Amniotic epithelial cell (primary cell): ENCODE measurements at places on chromosomes 6 and 20.

DNA sequence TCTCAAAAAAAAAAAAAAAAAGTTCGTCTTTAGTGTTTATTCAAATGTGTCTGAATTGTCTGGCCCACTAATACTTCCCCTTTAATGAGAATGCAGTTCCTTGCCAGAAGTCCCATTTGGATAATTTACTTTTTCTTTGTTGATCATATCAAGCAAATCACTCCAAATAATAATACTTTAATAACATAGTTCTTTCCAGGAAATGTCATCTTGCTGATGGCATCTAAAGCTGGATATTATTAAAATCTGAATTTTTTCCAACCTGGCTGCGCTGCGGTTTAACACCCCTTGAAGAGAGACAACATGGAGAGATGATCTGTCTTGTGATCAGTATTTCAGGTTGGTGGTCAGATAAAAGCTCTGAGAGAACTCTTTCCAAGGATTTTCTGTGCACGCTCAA lies 111.2 kb upstream of the CNKSR3 start:
- DNase-seq, result no peak

GRCh38 chr6:133326584-133326983 lies 85.4 kb downstream of the EYA4 start:
- DNase-seq, result no peak

DNA sequence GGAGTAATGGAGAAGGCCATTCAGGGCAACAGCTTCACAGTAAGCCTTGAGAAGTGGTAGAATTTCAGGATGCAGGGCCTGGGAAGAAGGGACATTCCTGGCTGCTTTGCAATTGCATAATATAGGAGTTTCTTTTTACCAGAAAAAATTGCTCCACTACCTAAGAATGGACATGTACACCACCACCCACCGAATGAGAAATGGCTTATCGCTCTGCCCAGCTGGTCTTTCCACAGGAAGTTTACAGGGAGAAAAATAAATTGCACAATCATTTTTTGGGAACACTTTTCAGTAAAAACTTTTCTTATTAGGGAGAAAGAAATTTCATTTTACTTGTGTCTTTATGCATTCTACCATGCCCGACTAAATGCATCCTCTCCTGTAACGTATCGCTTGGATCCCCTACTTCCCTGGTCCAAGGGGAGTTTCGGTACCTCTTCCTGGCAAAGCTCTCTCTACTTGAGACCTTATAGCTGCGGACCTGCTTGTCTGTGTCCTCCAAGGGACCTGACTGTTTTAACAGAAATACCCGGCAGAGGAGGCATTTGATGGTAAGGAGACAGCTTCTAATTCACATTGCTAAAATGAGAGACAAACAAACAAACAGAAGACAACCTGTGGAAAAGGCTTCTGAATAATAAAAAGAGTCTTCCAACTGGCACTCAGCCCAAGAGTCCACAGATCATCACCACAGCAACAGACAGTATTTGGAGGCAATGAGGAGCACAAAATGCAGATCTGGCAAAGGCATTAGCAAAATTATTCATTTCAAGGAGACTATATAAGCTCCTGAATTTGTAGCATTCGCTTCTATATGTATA lies 54.2 kb downstream of the MAP3K5 start:
- DNase-seq, result peak; percentile 95

DNA sequence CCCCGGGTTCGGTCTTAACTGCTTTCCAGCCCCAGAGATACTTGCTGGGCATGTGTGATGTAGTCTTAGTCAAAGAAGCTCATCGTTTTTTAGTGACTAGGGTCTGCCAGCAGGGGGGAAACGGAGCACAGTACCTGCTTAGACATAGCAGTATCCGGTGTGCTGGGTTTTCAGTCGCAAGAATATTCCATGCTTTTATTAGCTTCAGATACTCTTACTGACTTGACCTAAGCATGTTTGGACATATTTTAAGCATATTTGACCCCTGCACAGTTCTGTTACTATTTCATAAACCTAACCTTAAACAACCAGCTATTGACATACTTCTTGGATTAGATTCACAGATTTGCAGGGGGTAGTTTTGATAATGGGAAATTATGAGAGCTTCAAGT lies 3.0 kb downstream of the E2F3 start:
- peak; percentile 77 for DNase-seq

DNA sequence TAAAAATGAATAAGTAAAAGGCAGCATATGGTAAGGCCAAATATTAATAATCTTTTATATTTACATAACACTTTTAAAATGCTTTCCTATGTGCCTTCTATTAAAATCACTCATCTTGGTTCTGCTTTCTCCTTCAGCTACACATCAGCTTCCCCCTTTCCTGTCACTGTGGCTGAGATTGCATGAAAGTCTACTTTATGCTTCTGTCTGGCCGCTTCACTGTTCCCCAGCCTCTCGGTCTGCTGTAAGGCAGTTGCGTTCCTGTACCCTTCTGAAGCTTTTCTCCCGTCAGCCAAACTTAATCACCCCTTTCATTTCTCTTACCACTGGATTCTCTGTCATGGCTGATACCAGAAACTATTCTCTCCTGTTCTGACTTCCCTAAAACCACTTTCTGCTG lies 34.6 kb downstream of the SOX4 start:
- no peak for DNase-seq

DNA sequence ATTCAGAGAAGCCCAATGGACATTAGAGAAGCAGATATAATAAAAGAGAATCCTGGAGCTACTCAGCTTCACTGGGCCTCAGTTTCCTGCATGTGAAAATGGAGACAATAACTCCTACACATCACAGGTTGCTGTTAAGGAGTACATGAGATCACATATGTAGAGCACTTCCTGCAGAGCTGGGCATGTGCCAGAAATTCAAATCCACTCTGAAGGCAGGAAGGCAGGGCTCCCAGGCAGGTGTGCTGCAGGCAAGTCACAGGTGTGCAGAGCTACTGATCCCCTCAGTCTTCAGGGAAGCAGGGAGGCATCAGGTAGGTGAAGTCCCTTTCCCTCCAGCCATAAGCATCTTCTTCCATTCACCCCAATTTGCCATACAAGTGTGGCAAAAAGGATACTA lies 48.0 kb downstream of the DST start:
- no peak for DNase-seq

GRCh38 chr6:17269840-17270239 lies 11.3 kb upstream of the RBM24 start:
- DNase-seq, result peak; percentile 10
